ENCODE measurements at places on chromosomes 4 and X.

- no peak for DNase-seq
These were observed 28.4 kb downstream of the GUCY1B1 start for GRCh38 chr4:155787113-155787710.

- no peak for DNase-seq
These were observed 42.5 kb downstream of the BMP2K start for GRCh38 chr4:78818530-78819079.

DNA sequence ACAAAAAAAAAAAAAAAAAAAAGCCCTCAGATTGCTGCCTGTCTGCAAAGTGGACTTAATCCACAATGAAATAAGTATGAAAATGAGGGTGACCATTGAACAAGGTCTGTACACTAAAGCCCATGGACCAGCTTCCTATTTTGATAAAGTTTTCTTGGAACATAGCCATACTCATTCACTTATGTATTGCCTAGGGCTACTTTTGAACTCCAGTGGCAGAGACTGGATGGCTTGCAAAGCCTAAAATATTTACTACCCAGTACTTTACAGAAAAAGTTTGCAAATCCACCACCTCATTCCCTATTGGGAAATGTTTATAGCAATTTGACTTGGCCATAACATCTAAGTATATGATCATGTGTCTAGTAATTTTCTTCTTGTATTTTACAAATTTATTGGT is 481.7 kb downstream of the NAF1 start:
- DNase-seq = no peak

DNA sequence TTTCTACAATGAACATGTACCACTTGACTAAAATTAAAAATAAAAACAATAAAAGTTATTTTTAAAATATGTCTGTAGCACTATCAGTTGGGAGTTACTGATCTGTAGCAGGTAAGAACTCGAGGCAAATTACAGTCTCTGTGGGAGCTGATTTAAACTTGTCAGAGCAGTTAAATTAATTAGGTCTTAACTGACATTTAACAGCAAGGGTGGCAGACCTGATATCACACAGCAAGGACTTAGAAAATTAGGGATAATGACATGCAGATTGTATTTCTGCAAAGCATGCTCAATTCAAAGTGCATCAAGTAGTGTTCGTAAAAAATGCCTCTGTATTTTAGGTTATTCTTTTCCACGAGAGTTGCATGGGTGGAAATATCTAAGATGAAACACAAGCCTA is 208.9 kb downstream of the SPATA18 start:
- no peak for DNase-seq

- no peak for DNase-seq
These were observed 189.9 kb downstream of the AASDH start for GRCh38 chr4:56197387-56197786.

DNA sequence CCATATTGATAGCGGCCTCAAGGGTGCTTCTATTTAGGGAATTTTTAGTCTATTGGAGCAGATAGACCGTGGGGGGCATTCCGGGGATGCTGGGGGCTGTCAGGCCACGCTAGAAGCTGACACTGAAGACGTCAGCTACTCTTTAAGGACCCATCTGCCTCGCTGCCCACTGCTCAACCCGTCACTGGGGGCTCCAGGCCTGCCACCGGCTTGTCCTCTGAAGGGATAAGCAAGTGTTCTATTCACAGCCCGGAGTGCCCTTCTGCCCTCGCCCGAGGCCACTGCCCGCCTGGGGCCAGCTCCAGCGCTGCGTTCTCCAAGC is 679 bp upstream of the MSL3 start:
- DNase-seq = no peak

DNA sequence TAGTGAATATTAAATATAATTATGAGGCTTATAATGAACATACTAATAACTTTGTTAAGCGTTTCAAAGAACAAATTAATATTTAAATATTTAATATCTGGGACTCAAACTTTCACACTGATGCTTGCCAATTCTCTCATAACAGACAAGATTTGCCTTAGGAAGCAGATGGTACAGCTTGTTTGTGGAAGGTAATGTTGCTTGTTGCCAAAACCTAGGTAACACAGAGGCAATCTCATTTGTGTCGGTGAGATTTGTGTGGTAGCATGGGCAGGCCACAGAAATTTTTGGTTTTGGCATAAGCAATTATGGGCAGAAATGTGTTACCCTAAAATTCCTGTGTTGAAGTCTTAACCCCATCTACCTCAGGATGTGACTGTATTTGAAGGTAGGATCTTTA is 114.9 kb upstream of the AFF2 start:
- no peak for DNase-seq

DNA sequence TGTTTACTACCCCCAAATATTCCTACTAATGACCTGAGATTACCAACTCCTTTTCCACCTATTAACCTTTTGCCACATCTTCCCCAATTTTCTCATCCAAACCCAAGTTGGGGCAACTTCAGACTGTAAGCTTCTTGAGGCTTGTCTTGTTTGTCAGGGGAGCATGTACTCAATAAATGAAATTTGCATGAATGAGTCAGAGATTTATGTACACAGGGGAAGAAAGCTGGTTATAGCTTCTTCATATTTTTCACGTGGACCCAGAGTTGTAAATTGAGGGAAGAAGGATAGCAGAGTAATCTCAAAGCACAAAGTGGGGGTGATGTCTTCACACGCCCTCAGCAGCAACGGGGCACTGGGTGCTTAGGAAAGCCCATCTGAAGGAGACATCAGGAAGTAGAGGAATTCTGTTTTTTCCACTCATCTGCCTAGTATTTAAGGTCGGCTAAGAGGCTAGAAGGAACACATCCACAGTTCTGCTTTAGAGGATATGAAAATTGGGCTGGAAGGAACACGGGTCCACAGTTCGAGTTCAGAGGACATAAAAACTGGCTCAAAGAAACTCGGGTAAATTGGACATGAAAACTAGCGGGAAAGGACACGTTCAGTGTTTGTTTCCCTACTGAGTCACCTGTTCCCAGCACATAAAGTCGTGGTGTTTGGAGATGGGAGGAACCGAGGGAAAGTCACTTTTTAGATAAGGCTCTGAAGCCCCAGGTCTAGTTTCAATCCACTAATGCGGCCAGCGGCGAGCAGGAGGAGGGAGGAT is 696 bp upstream of the CA5B start:
- DNase-seq = no peak

GRCh38 chrX:97587171-97587570 is 703.5 kb downstream of the RPA4 start:
- no peak for DNase-seq

DNA sequence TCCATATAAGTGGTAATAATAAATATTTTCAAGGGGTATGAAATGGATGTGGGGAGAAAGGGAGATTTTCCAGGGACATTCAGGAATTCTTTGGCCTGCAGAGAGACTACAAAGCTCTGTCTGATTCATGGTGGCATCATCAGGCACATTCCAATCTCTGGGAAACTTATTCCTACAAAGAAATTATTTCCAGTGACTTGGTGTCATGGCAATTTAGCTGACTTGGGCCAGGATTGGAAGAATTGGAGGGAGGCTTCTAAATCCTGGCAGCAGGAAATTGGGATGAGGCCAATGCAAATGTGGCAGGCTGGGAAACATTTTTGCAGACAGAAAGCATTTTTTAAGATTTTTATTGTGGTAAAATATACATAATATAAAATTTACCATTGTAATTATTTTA is 204.6 kb downstream of the RTL9 start:
- DNase-seq = no peak

GRCh38 chr4:102580463-102580842 is 79.3 kb downstream of the NFKB1 start:
- no peak for DNase-seq

DNA sequence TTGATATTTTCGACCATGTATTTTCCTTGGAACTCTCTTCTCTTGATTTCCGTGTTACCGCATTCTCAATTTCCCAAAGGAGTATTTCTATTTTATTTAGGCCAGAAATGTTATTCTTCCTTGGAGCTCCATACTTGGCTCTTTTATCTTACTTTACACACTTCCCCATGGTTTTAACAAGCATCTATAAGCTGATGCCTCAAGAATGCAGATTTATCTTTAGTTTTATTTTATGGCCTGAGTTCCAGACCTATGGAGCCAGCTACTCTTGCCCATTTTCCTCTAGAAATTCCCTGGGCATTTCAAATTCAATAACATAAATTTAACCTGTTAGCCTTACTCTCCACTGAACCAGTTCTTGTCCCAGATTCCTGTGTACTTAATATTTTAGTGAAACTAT is 43.7 kb downstream of the SULT1E1 start:
- no peak for DNase-seq

DNA sequence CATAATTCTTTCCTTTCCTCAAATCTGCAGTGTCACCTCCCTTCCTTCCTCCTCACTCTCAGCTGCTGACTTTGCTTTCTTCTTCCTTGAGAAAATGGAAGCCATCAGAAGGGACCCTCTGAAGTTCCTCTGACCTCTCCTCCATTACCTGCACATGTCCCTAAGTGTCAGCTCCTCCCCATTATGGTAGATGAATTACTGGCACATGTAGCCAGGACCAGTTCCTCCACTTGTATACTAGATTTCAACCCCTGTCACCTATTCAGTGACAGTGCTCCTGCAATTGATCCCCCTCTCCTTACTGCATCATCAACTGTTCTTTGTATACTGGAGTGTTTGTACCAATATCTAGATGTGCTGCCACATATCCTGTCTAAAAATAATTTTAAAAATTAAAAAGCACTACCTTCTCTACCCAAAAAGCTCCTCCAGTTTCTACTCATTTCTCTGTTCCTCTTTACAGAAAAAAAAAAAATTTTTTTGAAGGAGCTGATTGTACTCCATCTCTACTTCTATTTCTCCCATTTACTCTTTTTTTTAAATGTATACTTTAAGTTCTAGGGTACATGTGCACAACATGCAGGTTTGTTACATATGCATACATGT is 78.6 kb downstream of the CLCN5 start:
- DNase-seq = no peak

DNA sequence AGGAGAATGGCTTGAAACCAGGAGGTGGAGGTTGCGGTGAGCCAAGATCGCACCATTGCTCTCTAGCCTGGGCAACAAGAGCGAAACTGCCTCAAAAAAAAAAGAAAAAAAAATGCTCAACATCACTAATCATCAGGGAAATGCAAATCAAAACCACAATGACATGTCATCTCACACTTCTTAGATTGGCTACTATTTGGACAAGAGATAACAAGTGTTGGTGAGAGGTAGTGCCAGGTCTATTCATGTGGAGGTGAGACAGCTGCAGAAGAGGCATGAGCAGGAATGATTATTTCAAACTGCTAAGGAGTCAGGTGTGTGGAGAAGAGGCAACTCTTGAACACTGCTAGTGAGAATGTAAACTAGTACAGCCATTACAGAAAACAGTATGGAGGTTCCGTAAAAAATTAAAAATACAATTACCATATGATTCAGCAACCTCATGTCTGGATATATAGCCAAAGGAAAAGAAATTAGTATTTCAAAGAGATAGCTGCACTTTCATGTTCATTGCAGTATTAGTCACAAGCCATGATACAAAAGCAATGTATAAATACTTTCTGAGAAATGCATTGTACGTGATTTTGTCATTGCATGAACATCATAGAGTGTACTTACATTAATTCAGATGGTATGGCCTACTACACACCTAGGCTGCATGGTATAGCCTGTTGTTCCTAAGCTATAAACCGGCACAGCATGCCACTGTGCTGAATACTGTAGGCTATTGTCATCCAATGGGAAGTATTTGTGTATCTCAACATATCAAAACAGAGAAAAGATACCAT is 75.3 kb downstream of the TMEM144 start:
- DNase-seq = no peak

DNA sequence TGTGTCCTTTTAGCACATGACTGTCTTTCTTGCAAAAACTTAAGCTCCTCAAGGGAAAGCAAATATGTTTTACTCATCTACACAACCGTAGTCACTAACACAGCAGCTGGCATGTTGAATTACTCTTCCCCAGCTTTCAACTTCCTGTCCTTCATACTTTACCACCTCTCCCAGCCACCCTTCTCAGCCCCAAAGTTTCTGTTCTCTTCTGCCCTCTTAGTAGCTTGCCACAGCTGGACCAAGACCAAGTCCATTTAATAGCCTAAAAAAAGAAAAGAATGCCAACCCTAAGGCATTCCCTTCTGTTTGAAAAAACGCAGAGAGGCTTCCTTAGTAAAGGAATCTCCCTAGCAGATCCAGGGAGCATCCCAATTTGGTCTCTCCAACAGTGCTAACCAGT is 36.8 kb downstream of the SRPX2 start:
- no peak for DNase-seq

- no peak for DNase-seq
These were observed 131.2 kb upstream of the STX18 start for GRCh38 chr4:4673070-4673469.

- DNase-seq = no peak
These were observed 82.9 kb downstream of the RTL5 start for GRCh38 chrX:72048510-72049455.

GRCh38 chrX:23435575-23435974 is 100.9 kb downstream of the PTCHD1 start:
- no peak for DNase-seq

GRCh38 chr4:158678767-158679166 is 6.7 kb downstream of the ETFDH start:
- no peak for DNase-seq

GRCh38 chr4:10020871-10021652 is at the start of gene SLC2A9:
Gene SLC2A9, minus strand, starts transcription at chr4:10021497. Its CDS starts 68 bp downstream, at chr4:10021429.
- no peak for DNase-seq

DNA sequence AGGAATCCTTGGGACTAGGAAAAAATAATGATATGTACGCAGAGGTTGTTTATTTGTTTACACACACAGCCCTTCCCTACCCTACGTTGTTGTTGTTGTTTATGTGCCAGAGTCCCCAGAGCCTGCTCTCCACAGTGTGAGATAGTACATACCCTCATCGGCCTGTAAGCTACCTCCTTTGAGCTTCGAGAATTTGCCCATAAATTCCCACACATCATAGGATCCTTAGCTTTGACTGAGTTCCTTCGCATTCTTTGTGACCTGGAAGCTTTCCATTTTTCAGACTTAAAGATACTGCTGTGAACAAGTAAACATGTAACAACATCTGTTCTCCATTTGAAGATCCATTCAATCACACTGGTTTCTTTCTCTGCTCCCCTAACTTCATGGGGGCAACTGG is 114.5 kb downstream of the IRF2 start:
- DNase-seq = no peak

- no peak for DNase-seq
These were observed 81.9 kb downstream of the ATP10D start for GRCh38 chr4:47566969-47567368.

DNA sequence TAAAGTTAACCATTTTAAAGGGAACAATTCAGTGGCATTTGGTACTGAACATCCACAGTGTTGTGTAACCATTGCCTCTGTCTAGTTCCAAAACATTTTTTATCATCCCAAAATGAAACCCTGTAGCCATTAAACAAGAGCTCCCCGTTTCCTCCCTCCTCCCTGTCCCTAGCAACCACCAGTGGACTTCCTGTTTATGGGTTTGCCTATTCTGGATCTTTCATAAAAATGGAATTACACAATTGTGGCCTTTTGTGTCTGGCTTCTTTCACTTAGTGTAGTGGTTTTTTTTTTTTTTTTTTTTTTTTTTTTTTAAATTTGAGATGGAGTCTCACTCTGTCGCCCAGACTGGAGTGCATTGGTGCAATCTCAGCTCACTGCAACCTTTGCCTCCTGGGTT is 11.6 kb downstream of the RBMX2 start:
- DNase-seq = no peak

GRCh38 chr4:168794092-168794707 is 215.9 kb downstream of the CBR4 start:
- no peak for DNase-seq

GRCh38 chrX:31092970-31093638 is 21.3 kb upstream of the FTHL17 start:
- no peak for DNase-seq

- no peak for DNase-seq
These were observed 295.7 kb downstream of the GPAT3 start for GRCh38 chr4:83831588-83831987.

Measured in activated CD4-positive, CD25-positive, alpha-beta regulatory T cell treated with anti-CD3 and anti-CD28 coated beads, Interleukin-2, amount 50 U/mL, for 16 hours (primary cell).